GM23248 (cell line): ENCODE measurements at places on chromosomes 6 and 20. TPM values are rescaled to one million over a fixed set of nuclear protein-coding genes. Genes with fewer than 3 reads are reported as not detected.

GRCh38 chr6:44522871-44523270 is 135.4 kb downstream of the CDC5L start:
- H3K36me3 ChIP-seq, result no peaks in the 10 kb centered on the region
- no peaks in the 10 kb centered on the region for H3K4me1 ChIP-seq
- no peak overlapping the region for H3K4me3 ChIP-seq
- H3K27me3 ChIP-seq, result 0 out of 2 replicates have a peak, but pooled peaks cover 6% of the 10 kb centered on the region

DNA sequence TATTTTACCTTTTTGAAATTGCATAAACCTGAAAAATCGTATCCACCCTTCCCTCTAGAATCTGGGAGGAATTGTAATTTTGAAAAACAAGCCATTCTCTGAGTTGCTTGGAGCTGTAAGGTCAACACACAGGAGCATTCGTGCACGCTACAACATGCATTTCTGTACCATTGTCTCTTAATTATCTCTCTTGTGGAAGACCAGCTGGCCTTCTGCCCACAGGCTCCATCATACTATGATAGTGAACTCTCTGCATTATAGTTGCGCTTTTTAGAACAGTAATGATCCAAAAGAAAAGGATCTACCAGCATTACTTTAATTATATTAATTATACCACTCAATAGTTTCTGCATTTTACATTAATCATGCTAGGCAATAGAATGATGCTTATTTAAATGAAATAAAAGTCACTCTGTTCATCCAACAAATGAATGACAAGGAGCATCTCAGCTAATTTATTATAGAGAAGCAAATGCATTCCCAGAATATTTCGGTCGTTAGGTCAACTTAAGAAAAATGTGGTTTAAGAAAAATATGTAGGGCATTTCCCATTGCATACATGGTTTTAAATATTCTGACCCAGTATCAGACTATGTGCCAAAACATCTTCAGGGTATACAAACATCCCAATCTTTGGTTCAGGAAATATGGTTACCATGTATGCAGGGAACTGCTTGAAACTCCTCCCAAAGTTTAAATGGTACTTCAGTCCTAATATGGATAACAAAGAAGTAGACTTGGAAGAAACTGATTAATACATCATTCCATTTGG is 263.5 kb downstream of the TFAP2A start:
- no peaks in the 10 kb centered on the region for H3K36me3 ChIP-seq
- 0 out of 2 replicates have a peak, but pooled peaks cover 4% of the 10 kb centered on the region for H3K4me1 ChIP-seq
- DNase-seq, result no peak
- no peak overlapping the region for H3K27ac ChIP-seq
- no peaks in the 10 kb centered on the region for H3K27me3 ChIP-seq
- H3K4me3 ChIP-seq, result no peak overlapping the region

GRCh38 chr20:11305406-11305805 is 612.3 kb upstream of the BTBD3 start:
- H3K27ac ChIP-seq, result no peak overlapping the region
- H3K27me3 ChIP-seq, result no peaks in the 10 kb centered on the region
- peaks cover 11% of the 10 kb centered on the region for H3K4me1 ChIP-seq
- no peak overlapping the region for H3K4me3 ChIP-seq

GRCh38 chr6:75481394-75481793 is 12.2 kb downstream of the FILIP1 start:
- no peak overlapping the region for H3K27ac ChIP-seq
- H3K27me3 ChIP-seq, result no peaks in the 10 kb centered on the region
- DNase-seq, result peak; percentile 19
- H3K36me3 ChIP-seq, result no peaks in the 10 kb centered on the region

DNA sequence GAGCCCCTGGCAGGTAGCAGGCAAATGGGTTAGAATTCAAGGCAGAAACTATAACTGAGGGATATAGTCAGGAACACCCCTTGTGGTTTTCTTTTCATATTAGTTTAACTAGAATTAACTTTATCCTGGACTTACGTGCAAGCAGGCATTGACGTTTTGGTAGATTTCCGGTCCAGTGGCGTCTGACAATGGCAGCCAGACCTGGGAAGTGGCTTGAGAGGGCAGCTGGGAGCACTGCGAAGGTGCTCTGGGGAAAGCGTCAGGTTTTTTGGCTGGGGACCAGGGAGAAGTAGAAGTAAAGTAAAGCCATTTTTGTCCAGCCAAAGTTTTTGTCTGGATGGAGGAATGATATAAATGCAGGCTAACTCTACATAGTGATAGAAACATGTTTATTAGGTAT is 8.4 kb upstream of the ACSS1 start:
- H3K27me3 ChIP-seq, result peaks cover 51% of the 10 kb centered on the region
- no peaks in the 10 kb centered on the region for H3K4me1 ChIP-seq
- no peak for DNase-seq

GRCh38 chr6:154440022-154440421 is 70.5 kb downstream of the CNKSR3 start:
- no peaks in the 10 kb centered on the region for H3K36me3 ChIP-seq
- no peaks in the 10 kb centered on the region for H3K4me1 ChIP-seq
- H3K4me3 ChIP-seq, result no peak overlapping the region
- no peak for DNase-seq
- H3K27ac ChIP-seq, result no peak overlapping the region

- peaks cover 22% of the 10 kb centered on the region for H3K4me1 ChIP-seq
- DNase-seq, result no peak
- H3K4me3 ChIP-seq, result no peak overlapping the region
- 0 out of 2 replicates have a peak, but pooled peaks cover 17% of the 10 kb centered on the region for H3K36me3 ChIP-seq
- H3K27me3 ChIP-seq, result no peaks in the 10 kb centered on the region
Measured at GRCh38 chr6:142914937-142915697, 29.9 kb downstream of the HIVEP2 start.

DNA sequence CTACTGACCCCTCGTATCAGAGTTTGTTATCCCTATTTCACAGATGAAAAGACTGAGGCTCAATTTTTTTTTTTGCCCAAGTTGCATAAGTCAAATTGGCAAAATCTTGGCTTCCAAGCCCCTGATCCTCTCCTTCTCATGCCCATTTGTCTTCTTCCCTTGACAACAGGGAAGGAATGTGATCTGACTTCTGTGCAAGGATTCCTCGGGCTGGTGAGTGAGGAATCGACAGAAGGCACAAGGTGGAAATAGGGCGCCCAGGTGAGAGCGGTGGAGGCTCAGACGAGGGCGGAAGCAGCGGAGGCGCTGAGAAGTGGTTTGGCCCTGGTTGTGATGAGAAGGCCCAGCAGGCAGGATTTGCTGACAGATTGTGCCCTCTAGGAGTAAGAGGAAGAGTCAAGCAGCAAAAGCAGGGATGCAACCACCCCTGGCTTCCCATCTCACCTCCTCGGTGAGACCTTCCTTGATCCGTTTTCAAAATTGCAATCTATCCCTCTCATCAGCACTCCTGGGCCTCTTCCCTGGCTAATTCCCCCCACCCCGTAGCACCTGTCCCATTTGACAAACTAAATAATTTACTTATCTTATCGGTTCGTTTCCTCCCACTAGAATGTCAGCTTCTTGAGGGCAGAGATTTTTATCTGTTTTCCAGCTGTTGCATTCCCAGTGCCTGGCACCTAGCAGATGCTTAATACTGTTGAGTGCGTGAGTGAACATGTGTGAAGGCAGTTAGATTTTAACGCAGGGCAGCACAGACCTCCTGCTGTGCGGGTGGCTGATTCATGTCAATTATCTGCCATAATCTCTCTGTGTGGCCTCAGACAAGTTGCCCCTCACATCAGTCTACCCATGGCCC is 3.7 kb upstream of the SIRPA start:
- peaks cover 7% of the 10 kb centered on the region; the same call in 1 of the 2 replicates for H3K4me1 ChIP-seq
- H3K36me3 ChIP-seq, result no peaks in the 10 kb centered on the region
- no peaks in the 10 kb centered on the region for H3K27me3 ChIP-seq
- H3K27ac ChIP-seq, result no peak overlapping the region

GRCh38 chr6:74651948-74652842 is 553.7 kb downstream of the COL12A1 start:
- peak; percentile 58 for DNase-seq
- H3K27ac ChIP-seq, result peak overlapping the region; percentile 1; the same call in 1 of the 2 replicates
- no peak overlapping the region for H3K4me3 ChIP-seq
- no peaks in the 10 kb centered on the region for H3K36me3 ChIP-seq

DNA sequence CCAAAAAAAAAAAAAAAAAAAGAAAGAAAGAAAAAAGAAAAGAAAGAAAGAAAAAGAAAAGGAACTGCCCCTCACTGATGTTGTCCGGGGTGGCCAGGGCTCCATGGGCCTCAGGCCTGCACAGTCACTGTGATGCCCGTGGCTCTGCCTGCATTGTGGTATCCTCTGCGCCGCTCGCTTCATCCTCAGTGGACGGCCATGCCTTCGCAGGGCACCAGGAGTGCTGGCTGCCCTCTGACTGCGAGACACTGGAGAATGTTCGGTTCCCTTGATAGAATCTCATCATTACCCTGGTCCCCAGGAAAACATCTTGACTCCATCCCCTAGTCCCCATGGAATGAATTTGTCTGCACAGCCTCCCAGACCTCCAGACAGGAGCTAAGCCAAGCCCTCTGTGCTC is 61.7 kb downstream of the TMEM242 start:
- H3K4me3 ChIP-seq, result no peak overlapping the region
- no peaks in the 10 kb centered on the region for H3K36me3 ChIP-seq
- no peak overlapping the region for H3K27ac ChIP-seq
- H3K27me3 ChIP-seq, result no peaks in the 10 kb centered on the region

GRCh38 chr6:144637541-144637940 is 352.4 kb downstream of the UTRN start:
- H3K4me1 ChIP-seq, result no peaks in the 10 kb centered on the region
- no peaks in the 10 kb centered on the region for H3K27me3 ChIP-seq
- no peaks in the 10 kb centered on the region for H3K36me3 ChIP-seq
- no peak overlapping the region for H3K27ac ChIP-seq
- DNase-seq, result no peak

DNA sequence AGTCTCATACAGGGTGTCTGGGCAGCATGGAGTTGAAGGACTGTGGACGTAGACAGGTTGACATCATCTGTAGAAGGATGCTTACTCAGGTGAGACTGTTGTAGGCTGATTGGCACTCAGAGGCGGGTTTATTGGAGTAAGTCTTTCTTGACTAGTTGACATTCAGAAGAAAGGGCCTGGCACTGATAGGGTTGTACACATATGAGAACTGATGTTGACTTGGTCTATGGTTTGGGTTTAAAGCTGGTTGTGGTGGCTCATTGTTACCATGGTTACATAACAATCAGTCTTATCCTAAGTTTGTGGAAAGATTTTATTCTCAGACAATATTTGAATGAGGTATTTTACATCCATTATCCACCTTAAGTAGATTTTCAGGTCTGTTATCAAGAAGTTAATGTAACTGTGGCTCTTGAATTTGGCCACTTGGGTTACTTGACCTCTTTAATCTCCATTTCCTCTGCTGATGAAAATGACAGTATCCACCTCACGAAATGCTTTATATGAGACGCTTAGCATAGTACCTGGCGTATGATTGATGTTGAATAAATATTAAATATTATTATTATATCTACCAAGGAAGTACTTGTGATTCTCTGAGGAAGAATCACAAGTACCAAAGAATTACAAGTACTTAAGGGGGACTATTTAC is 109.3 kb downstream of the DNAH8 start:
- DNase-seq, result no peak
- no peaks in the 10 kb centered on the region for H3K36me3 ChIP-seq

GRCh38 chr20:23265226-23265625 is 85.4 kb upstream of the NXT1 start:
- H3K36me3 ChIP-seq, result no peaks in the 10 kb centered on the region
- DNase-seq, result peak; percentile 38
- no peaks in the 10 kb centered on the region for H3K4me1 ChIP-seq
- H3K27me3 ChIP-seq, result no peaks in the 10 kb centered on the region
- no peak overlapping the region for H3K27ac ChIP-seq

- no peaks in the 10 kb centered on the region for H3K4me1 ChIP-seq
- DNase-seq, result no peak
- H3K27ac ChIP-seq, result no peak overlapping the region
- H3K27me3 ChIP-seq, result no peaks in the 10 kb centered on the region
Measured at GRCh38 chr6:132719736-132720448, 6.0 kb upstream of the VNN1 start.

DNA sequence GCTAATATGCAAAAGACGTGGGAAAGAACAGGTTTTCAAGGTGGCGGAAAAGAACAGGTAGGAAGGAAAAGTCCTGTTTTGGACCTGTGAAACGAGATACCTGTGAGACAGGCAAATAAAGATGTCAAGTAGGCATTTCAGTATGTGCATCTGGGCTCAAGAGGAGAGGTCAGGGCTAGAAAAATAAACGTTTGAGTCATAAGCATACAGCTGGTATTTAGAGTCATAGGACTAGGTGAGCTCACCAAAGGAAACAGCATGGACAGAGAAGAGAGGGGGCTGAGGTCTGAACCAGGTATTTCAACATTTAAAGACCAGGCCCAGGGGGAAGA is 14.9 kb downstream of the MTFR2 start:
- peaks cover 8% of the 10 kb centered on the region for H3K4me1 ChIP-seq
- no peaks in the 10 kb centered on the region for H3K36me3 ChIP-seq
- DNase-seq, result peak; percentile 17
- no peak overlapping the region for H3K27ac ChIP-seq

GRCh38 chr6:17940151-17940792 is 47.2 kb downstream of the KIF13A start:
- DNase-seq, result no peak
- no peaks in the 10 kb centered on the region for H3K27me3 ChIP-seq
- peaks cover 31% of the 10 kb centered on the region for H3K4me1 ChIP-seq
- no peak overlapping the region for H3K27ac ChIP-seq

DNA sequence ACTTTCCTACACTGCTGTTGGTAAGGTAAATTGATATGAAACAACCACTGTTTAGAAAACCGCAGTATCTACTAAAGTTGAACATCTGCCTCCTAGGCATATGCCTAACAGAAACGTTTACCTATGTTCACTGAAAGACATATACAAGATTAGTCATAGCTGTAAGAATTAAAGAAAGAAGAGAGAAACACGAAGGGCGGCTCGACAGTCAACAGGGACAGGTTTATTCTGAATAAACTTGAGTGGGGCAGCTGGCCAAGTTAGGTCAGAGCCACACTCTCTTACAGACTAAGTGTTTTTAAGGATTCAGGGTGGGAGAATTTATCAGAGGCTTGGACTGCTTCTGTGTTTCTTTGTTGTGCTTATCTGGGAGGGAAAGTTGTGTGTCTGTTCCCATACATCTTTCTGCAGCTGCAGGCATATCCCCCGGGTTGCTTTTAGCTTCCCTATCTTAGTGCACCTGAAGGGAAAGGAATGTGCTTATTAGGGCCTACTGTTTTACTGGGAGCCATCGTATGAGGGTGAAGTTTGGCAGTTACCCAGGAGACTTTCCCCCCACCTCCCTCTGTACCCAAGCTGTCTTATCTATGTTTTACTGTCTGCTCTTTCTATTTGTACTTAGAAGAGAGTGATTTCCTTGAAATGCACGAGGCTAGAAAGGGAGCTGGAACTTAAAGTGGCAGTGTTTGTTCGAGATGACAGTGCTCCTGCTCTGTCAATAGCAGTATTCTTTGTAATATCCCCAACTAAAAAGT is 20.4 kb downstream of the PROCR start:
- no peaks in the 10 kb centered on the region for H3K36me3 ChIP-seq
- H3K27ac ChIP-seq, result no peak overlapping the region
- no peak for DNase-seq
- no peak overlapping the region for H3K4me3 ChIP-seq

- no peaks in the 10 kb centered on the region for H3K27me3 ChIP-seq
- H3K4me3 ChIP-seq, result no peak overlapping the region
- H3K27ac ChIP-seq, result no peak overlapping the region
- no peaks in the 10 kb centered on the region for H3K36me3 ChIP-seq
- peaks cover 9% of the 10 kb centered on the region for H3K4me1 ChIP-seq
- no peak for DNase-seq
Measured at GRCh38 chr6:125802383-125802782, 11.6 kb downstream of the NCOA7 start.

Gene TNFRSF6B
- polyA plus RNA-seq, result 17.4 and 17.5 TPM in 2 replicates

Gene OR2J3
- not detected in 2 replicates for polyA plus RNA-seq

Gene CMTR1
- polyA plus RNA-seq, result 15.2 and 16.1 TPM in 2 replicates

Gene EPB41L1
- 15.4 and 17.0 TPM in 2 replicates for polyA plus RNA-seq

Gene RSPH4A
- 0.15 TPM in 1 of 2 replicates, not detected in the other for polyA plus RNA-seq

Gene SPAG4
- polyA plus RNA-seq, result 17.3 and 20.9 TPM in 2 replicates

Gene PANK2
- polyA plus RNA-seq, result 30.6 and 32.6 TPM in 2 replicates

Gene LY6G6F
- not detected in 2 replicates for polyA plus RNA-seq

Gene SLC35D3
- not detected in 2 replicates for polyA plus RNA-seq

Gene PBOV1
- polyA plus RNA-seq, result not detected in 2 replicates
